ENCODE measurements at places on chromosomes 6 and 20.

DNA sequence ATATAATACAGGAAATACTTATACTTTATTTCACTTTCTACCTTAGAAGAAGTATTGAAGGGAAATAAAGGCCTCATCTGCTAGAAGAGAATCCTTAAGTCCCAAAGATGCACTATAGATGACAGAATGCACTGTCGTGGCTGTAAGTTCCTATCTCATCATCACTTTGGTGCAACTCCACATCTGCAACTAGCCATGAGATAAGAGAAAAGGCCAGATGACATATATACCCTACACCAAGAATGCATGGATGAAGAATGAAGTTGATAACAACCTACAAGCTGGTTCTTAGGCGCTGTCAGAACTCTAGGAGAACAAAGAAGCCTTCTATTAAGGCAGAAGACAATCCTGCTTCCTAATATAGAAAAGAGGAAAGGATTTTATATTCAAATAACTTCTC, 11.6 kb upstream of the PLN start:
- DNase-seq = no peak

GRCh38 chr6:161265554-161265953, 8.3 kb downstream of the AGPAT4 start:
- DNase-seq = no peak

DNA sequence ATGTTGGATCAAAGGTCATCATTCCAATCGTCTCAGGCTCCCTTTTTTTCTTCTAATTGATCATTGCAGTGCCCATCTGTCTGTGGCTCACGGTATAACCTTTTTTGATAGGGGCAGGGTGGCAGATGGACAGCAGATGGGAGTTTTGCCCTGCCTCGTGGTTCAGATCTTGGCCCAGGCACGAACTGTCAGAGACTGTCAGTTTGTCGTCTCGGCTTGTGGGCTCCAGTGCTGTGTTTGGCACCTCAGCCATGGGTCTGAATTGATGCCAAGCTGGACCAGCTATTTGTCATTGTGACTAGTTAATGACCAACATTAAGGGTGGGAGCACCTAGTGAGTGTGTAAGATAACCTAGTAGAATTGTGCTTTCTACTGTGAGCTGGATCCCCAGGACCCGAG, 197.6 kb downstream of the PRL start:
- no peak for DNase-seq

- DNase-seq = no peak
Observed at GRCh38 chr20:61980647-61981583, 84.8 kb downstream of the TAF4 start.

DNA sequence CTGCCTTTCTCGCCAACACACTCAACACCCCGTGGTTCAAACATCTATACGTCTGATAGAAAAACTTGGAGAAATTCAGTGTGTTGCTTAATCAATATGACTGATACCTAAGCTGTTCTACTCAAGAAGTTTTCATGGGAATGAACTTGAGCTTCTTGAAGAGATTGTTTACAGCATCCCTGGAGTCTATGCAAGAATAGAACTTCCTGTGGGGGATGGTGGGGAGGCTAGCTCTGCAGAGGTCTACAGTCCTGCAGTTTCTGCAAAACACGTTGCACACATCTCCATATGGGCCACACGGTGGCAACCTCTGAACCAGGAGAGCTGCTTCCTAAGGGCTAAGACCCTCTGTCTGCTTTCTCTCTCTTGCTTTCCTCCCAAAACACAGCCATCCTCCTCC, 32.7 kb upstream of the FANCE start:
- DNase-seq = no peak
